ENCODE measurements at places on chromosomes 5 and 9. TPM values are rescaled to one million over a fixed set of nuclear protein-coding genes. Genes with fewer than 3 reads are reported as not detected.

DNA sequence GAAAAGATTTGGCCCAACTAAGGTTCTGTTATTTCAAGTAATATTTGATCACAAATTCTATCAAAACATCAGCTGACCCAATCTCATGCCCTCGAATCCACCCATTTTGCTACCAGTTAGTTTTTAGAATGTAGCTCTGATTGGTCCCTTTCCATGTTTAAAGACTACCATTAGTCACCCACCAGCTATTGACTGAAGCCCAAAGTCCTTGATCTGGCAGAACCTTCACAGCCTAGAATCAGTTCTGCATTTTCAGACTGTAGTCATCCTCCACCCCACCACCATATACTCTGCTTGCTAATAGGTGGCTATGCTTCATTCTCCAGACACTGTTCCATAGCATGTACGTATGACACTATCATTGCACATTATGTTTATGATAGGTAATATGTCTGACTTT is 182.2 kb upstream of the TARS1 start:
- DNase-seq, result no peak

DNA sequence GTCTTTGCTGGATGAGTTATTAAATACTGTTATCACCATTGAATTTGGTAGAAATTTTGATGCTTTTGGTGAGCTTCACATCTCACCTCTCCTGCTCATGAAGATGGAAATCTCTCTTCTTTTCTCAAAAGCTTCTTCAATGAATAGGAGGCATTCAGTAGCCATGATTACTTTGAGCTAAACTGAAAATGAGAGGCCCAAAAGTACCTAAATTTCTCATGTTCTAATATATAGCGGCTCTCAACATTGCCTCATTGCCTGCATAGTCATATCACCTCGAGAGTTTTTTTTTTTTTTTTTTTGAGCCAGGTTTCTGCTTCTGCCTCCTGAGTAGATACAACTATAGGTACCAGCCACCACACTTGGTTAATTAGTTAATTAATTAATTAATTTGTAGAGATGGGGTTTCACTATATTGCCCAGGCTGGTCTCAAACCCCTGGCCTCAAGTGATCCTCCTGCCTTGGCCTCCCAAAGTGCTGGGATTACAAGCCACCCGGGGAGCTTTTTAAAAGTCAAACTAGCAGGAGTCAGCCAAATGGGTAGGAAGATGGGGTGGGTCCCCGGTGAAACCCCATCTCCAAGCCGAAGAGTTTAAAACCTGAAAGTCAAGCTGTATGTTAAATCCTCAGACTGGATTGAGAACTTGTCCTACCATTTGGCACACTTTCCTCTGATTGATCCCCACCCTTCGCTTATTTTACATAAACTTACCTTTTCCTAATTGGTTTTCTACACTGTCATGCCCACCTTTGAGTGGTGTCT is 169.0 kb downstream of the DOCK2 start:
- DNase-seq, result no peak

Gene ADRB2
- 2.9 TPM for total RNA-seq

Gene FOXD4L6
- not detected for total RNA-seq

Gene SPINK4
- not detected for total RNA-seq
